ENCODE measurements at places on chromosomes 1 and 21.

DNA sequence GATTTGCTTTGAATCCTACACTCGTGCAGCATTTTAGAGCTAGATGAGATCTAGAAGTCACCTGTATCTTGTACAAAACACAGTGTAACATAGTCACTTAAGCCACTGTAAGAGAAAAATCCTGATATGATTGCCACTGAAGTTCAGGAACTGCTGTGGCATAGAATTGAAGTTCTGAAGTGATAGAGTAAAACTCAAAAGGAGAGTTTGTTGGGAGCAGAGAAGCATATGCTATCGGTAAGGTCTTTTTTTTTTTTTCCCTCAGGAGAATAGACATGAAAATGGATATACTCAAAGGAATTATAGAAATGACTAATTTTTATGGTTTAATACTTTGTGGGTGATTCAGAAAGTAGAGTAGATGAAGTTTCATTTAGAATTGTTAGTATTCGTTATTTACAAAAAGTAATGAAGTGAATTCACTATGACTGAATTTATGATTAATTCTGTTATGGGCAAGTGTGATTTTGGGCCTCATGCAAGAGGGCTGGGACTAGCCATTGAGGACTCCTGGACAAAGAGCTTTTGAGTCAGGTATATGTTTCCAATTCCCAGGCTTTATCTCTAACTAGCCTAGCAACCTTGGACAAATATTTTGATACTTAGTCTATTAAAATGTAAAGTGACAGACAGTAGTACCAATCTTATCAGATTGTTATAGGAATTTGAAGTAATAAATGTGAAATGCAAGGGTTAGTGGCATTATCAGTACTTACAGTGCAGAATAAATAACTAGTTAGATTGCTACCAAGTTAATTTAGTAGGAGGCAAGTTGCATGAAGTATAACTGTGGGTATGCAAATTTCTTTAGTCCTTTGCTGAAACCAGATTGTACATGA lies 3.1 kb downstream of the KCTD3 start:
- no peak for DNase-seq

DNA sequence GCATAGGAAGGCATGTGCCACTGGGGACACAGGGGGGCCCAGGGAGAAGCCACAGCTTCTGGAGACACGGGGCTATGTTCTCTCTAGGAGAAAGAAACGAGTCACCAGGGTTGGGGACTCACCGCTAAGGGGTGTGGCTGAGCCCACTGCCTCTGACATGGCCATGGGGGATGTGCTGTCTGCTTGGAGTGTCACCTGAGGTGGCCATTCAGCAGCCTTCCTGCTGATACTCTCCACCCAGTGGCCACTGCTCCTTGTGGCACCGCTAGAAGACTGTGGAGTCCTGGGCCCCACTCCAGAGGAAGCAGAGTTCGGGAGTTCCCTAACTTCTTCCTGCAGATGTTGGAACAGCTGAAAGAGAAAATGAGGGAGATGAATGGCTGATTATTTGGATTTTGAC lies 91.2 kb upstream of the SLC45A1 start:
- no peak for DNase-seq

DNA sequence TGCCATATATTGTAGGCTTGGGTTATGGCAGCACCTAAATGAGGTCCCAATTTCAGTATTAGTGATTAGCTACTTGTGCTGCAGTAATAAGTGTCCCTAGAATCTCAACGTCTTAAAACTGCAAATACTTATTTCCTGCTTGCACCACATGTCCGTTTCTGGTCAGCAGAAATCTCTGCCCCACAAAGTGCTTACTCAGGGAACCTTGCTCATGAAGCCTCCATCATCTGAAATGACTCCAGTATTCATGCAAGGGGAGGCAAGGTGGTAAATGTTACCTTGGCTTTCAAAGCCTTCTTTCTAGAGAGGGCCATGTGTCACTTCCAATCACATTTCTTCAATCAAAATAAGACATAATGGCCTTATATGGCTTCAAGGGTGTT lies 274.2 kb upstream of the KAZN start:
- no peak for DNase-seq

GRCh38 chr1:215594640-215595039 lies 27.5 kb downstream of the KCTD3 start:
- no peak for DNase-seq
